ENCODE measurements at places on chromosomes 12 and 14.

- DNase-seq: no peak
These were observed 442.6 kb downstream of the DPF3 start for GRCh38 chr14:72451054-72451972.

DNA sequence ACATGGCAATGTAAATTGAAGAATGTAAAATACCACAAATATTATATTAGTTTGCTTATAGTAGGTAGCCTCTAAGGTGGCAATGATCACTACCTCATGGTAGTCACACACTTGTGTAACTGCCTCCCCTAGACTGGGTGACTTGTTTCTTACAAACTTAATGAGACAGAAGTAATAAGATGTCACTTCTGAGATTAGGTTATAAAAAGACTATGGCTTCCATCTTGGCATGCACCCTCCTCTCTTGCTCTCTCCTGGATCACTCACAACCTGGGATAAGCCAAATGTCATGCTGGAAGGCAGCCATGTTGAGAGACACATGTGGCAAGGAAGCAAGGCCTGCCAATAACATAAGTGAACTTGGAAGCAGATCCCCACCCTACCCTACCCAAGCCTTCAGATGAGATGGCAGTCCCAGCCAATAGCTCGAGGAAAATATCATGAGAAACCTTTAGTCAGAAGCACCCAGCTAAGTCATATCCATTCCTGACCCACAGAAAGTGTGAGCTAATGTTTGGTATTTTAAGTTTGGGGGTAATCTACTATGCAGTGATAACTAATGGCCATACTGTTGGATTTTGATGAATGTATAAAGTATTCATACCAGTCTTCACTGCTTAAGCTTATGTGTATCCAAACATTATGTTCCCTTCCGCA is 43.3 kb downstream of the PPP1R12A start:
- no peak for DNase-seq

- DNase-seq: no peak
These were observed 96.3 kb upstream of the HIF1A start for GRCh38 chr14:61598980-61599379.

- DNase-seq: no peak
These were observed 127.4 kb downstream of the MGST1 start for GRCh38 chr12:16474801-16475200.

DNA sequence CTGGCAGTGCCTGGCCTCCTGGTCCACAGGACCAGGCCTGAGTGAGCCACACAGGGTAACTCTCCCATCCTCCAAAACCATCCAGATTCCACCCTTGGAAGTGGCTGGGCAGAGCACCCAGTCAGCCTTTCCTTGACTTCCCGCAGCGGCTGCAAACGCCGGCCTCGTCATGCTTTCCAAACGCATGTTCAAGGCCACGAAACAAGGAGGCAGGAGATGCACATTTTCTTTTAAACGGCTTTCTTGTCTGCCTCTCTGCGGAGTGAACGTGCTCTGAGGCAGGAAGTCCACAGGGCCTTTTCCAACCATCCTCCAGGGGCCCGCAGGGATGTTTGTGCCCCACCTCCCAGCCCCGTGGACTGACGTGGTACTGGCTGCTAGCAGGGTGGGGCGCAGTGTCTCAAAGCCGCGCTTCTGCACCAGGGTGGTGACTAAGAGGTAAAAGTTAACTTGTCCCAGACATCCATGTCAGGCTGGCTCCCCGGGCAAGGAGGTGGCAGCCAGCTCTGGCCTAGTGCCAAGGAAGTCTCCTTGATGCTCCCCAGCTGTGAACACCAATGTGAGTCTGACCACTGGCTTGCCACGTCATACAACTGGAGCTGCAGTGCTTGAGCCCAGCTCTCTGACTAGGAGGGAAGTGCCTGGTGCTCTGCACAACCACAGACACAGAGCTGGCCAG is 45.0 kb downstream of the KCNA5 start:
- no peak for DNase-seq

DNA sequence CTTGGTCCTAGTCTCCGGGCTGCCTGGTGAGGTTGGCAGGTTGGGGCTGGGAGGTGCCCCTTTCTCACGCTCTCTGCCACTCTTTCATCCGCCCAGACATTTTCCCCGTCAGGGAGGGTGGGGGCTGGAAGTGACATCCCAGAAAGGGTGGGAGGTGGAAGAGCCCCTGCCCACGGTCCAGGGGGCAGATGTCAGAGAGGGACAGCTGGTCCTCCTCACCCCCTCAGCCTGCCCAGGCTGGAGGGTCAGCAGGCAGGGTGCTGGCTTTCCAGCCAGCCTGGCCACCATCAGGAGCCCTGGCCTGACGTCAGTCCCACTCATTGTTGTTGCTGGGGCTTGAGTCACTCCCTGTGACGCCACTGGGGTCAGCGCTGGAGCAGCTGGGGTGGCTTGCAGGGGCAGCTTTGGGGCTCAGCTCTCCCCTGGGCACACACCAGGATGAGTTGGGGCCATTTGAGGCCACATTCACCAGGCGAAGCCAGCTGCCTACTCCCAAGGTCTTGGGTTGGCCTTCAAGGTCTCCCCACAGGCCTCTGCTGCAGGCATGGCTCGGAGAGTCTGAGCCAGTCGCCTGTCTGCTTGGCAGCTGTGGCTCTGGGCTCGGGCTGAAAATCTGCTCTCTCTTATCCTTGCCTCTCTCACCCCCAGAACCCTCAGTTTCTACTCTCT is 5.7 kb upstream of the ATG101 start:
- no peak for DNase-seq

GRCh38 chr14:105489542-105490266 is 1.3 kb upstream of the TEDC1 start:
- DNase-seq: peak; percentile 67

DNA sequence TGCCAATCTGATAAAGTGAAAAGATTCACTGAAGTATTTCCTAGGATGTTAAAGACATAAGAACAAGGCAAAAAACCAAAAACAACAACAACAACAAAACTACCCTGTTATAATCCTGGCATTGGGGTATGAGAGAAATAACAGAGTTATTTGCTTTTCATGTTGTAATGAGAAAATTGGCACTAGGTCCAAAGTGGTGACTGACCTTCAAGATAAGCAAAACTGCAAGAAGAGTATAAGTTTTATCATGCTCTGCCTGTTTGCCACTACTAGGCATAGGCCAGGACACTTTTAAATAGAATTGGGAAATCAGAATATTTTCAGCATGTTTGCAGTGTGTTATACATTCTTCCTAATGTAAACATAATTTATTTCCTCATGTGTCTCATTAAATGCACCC is 140.1 kb upstream of the CPM start:
- DNase-seq: no peak

DNA sequence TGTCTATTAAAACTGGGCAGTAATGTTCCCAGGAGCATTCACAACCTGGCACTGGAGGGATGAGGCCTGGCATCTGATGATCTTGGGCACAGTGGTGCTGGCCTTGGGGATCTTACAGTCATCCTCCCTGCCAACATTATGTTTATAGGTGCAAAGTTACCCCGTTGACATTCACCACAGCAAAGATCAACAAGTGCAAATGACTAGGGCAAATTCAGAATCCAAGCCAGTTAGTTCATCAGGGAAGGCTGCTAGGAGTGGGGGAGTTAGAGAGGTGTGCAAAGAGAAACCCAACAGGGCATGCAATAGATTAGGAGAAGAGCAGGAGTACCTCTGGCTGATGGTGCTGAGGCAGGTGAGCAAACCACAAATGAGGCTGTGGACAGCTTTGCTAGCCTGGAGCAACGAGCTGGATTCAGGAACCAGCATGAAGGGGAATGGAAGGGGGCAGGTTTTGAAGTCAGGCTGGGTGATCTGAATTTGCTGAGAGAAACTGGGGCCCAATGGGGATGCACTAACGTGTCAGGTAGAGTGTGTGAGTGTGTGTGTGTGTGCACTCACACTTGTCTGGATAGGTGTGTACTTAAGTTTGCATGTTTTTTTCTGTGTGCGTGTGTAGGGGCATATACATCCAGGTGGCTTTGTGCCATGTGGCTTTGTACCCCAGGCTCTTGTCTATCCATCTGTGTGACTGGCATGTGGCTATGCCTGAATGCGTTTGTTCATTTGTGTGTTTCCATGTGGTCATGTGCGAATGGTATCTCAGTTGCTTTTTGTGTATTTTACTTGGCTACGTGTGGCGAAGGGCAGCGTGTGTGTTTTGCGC is 1.6 kb downstream of the CISTR start:
- no peak for DNase-seq

DNA sequence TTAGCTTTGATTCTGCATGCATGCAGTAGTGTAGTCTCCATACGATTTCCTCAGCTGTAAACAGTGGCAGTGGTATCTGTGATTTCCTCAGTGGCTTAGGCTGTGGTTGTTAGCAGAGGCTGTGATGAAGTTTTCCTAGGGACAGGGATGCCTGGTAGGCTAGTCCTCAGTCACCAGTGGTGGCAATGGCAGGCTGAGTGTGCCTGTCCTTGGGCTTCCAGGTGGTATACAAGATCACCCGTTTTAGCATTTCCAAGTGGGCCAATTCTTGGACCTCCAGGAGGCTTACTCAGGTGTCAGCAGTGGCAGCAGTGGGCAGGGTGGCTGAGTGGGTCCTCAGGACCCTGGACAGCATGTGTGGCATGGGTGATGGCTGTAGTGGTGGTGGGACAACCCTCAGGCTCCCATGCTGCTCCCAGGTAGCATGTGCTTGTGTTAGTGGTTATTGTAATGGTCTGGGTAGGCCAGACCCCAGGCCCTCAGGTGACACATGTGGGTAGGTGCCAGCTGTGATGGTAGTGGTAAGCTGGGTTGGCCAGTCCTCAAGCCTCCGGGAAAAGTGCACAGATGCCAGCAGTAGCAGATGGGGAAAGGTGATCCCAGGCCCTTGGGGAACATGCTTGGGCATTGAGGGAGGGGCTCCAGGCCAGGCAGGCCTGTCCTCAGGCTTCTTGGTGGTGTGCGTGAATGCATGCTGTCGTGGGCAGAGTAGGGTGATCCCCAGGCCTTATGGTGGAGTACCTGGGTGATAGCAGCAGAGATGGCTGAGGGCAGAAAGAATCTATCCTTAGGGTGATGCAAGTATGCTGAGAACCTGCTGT is 146.5 kb downstream of the PAPOLA start:
- no peak for DNase-seq

- no peak for DNase-seq
These were observed 192.8 kb downstream of the GRIN2B start for GRCh38 chr12:13788626-13789025.

DNA sequence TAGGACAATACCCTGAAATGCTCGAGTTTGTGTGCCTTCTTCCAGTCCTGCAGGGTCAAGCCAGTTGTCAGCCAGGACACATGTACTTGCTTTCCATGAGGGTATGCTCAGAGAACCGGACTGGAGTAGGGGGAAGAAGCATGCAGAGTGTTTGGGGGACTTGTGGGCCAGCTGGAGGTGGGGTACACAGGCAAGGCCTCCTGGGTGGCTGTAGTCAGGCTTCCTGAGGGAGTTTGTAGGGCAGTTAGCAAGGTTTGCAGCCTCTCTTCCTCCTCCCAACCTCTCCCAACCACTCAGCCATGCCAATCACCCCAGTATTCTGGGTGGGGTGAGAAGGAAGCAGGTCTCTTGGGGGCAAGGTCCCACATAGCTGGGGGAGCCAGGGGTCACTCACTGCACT is 47.0 kb upstream of the RHOJ start:
- DNase-seq: no peak

DNA sequence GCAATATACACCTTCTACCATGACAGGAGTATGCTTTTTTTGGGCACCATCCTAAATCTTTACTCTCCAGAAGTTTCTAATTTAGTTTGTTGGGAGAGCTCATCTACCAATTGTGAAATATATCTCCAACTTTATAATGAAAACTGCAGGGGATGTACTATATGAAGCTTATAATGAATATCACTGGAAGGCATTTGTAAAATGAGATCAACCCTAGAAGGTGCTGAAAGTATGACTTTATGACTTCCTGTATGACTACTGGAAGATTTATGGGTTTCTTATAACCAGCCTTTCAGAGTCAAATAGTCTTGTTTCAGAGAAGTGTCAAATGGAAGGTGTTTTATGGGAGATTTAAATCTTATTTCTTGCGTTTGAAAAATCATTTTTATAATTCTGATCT is 122.9 kb downstream of the MYRFL start:
- no peak for DNase-seq

GRCh38 chr12:96870946-96871345 is 36.1 kb upstream of the NEDD1 start:
- DNase-seq: no peak

DNA sequence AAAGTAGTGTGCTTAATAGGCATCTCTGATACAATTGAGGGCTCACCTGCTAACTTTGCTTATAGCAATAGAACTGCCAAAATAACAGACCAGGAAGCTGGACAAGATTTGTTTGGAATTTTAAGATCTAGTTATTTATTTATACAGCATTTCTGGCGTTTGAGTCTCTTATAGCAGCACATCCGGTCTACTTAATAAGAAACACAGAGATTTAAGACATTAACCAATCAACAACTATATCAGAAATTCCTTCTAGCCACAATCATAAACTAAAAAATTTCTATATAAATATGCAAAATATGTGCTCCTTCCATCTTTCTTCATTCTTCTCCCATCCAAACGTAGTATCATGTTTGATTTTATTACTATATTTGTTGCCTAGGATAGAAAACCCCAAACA is 2.6 kb downstream of the RTN1 start:
- no peak for DNase-seq

DNA sequence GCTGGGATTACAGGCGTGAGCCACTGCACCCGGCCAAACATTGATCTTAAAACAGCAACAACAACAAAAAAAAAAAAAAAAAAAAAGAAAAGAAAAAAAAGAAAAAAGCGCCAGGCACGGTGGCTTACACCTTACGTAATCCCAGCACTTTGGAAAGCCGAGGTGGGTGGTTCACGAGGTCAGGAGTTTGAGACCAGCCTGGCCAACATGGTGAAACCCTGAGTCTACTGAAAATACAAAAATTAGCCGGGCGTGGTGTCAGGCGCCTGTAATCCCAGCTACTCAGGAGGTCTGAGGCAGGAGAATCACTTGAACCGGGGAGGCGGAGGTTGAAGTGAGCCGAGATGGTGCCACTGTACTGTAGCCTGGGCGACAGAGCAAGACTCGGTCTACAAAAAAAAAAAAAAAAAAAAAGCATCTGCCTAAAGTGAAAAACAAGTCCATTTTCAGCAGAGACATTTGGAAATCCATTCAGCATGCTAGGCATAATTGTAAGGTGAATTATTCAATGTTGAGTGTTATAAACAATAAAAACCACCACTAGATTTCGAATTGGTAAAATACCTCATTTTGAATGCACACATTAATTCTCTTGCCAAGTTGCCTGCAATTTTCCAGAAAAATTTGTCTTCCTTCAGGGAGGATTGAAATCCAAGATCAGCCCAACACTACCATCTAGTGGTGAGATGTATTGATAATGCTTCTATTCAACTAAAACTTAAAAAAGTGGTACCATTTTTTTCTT is 8.0 kb upstream of the CERS5 start:
- DNase-seq: no peak

DNA sequence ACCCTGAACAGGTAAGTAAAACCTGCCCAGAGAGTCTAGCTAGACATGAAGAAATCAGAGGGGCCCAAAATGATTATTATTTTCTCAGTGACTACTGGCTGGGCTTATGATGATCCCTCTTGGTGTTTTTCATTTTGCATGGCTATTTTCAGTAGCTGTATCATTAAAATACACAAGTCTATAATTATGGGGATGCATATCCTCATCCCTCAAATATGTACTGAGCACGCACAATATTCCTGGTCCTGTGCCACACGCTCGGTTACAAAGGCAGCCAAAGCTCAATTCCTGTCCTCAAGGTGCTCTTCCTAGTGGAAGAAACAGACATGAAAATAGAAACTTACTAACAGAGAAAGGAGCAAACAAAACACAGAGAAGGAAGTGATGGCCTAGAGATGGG is 180.0 kb downstream of the DAD1 start:
- DNase-seq: no peak

GRCh38 chr12:80151131-80151530 is 51.8 kb downstream of the OTOGL start:
- DNase-seq: no peak

Data from stimulated activated CD8-positive, alpha-beta memory T cell treated with anti-CD3 and anti-CD28 coated beads, Interleukin-4, amount 100 ng/mL, for 4 hours (primary cell).